ENCODE measurements at places on chromosomes 2 and 18.

DNA sequence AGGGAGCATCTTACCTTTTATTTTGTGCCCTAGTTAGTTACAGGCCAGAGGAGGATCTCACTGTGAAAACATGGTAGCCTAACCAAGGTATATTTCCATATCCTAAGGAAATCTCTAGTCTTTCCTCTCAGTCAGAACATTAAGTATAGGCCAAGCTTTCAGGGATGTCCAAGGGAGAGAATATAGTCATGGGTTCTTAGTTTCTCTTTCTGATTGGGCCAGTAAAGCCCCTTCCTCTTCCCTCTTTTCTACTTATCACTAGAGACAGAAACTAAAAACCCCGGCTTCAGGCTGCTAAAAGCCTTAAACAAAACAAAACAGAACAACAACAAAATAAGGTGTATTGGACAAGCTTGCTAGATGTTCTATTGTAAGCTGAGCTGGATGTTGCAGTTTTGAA, 44.3 kb upstream of the TNFRSF11A start:
- no peak for DNase-seq

DNA sequence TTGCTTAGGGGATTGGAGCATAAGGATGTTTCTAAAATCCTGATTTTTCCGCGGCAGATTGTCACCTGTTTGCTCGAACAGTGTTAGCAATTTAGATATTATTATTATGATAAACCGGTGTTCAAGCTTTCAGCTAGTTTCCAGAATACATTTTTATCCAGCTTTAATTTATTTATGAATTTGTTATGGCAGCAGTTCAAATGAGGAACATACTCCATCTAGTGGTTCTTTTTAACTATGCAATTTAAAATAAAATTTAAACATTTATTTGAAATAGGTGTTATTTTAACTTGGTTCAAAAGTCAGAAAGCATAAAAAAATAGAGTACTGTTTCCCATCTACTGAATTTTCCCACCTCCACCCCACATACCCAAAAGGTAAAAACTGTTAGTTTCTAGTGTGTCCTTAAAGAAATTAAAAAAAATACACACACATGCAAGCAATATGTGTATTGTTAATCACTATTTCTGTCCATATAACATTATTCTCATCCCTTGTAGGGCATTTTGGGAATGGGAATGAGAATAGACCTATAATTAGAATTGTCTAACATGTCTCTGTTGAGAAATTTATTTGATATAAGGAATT, 23.2 kb downstream of the ACOXL start:
- DNase-seq, result no peak

- DNase-seq, result no peak
Measured at GRCh38 chr2:15640261-15640711, 48.6 kb downstream of the DDX1 start.

DNA sequence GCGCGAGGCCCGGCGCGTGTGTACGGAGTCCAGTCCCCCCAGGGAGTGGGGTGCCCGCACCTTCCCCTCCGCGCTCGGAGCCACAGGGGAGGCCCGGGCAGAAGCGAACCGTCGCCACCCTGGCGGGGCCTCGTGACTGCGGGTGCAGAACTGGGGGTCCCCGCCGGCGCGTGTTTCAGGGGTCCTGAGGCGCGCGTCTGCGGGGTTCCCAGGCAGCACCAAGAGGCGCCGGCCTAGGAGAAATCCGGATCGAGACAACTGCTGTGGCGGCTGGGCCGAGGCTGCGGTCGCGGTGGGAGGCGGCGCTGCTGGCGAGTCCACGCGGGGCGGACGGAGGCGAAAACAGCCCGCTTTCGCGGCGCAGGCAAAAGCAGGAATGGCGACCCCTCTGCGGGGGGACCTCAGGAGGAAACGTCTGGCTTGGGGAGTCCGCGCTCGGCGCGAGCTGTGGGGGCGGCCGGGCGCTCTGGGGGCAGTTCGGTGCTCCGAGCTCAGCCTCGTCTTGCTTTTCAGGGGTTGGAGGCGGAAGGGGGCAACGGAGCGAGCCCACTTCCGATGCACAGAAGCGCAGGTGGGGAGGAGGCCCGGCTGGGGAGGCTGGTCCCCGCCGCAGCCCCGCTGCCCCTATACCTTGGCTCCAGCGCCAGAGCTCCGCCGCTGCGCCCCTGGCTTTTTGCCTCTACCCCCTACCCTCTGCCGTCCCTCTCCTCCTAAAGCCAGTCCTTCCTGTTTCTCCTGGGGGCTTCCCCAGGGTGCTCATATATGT, 81.5 kb upstream of the LDLRAD4 start:
- no peak for DNase-seq

DNA sequence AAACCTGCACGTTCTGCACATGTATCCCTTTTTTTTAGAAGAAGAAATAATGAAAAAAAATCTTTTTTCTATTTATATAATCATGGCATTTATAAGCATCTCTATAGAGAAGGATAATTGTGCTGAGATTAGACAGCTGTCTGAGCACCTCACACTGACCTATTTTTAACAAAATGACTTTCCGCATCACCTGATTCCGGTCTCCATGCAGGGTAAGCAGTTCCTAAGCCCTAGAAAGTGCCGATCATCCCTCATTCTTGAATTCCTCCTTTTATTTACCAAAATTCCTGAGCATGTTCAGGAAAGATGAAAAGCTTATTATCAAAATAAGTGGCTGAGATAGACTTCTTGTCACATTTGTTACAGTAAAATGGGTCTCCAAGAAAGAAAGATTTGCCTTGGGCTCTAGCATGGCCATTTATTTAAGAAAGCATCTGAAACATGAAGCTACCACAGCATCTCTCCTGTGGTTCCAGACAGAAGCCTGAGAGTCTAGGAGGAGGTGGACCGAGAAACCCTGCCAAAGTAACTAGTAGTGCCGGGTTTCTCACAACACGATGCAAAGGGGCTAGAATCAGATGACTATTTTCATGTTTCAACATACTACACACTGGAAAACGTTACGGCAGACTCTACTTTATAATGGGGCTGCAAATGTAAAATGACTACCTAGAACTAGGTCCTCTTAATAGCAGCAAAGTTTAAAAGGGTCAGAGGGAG, 670 bp downstream of the GKN1 start:
- no peak for DNase-seq

- no peak for DNase-seq
Measured at GRCh38 chr2:31232586-31232985, 1.4 kb upstream of the EHD3 start.

DNA sequence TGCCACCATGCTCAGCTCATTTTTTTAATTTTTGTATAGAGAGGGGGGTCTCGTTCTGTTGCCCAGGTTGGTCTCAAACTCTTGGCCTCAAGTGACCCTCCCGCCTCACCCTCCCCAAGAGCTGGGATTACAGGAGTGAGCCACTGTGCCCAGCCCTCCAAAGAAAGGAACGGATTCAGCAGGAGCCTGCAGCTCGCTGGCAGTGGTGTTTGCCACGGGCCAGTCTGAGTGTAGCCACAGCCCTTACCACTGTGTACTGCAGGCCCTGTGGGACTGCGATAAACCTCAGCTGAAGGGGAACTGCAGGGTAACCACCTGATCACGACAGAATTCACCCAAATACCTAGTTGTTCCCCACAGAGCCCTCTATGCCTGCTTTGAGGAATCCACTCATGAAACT, 6.8 kb downstream of the COPS9 start:
- no peak for DNase-seq

All from activated T-helper 1 cell treated with anti-CD3 and anti-CD28 coated beads, Interleukin-2, amount 50 U/mL, for 16 hours (primary cell).